ENCODE measurements at places on chromosomes 3 and 15.

- no peak for DNase-seq
These were observed 22.4 kb downstream of the FOXB1 start for GRCh38 chr15:60026555-60026954.

- DNase-seq = no peak
These were observed 72.6 kb downstream of the MYO1E start for GRCh38 chr15:59299929-59300617.

- no peak for DNase-seq
These were observed 42.1 kb upstream of the HES1 start for GRCh38 chr3:194093842-194094241.

- DNase-seq = peak; percentile 85
These were observed 133.7 kb downstream of the CHCHD6 start for GRCh38 chr3:126837773-126838172.

- peak; percentile 68 for DNase-seq
These were observed 195.0 kb downstream of the ZNF621 start for GRCh38 chr3:40719660-40720287.

- peak; percentile 67 for DNase-seq
These were observed 386.7 kb downstream of the RSL24D1 start for GRCh38 chr15:54810031-54810430.

GRCh38 chr3:365268-365667 is 168.7 kb downstream of the CHL1 start:
- no peak for DNase-seq

DNA sequence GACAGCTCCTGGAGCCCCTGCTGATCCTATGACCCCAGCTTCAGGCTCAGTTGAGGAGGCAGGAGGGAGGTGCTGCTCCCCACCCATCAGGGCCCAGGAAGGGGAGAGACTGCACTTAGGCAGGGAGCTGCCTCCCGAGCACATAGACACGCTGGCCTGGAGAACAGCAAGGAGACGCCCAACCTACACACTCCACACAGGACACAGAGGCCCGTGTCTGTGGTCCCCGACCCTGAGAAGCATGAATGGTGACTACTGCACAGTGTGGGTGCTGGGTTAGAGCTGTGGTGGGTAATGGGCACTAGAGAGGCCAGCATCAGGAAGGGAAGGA is 1.1 kb upstream of the HHATL start:
- DNase-seq = no peak

DNA sequence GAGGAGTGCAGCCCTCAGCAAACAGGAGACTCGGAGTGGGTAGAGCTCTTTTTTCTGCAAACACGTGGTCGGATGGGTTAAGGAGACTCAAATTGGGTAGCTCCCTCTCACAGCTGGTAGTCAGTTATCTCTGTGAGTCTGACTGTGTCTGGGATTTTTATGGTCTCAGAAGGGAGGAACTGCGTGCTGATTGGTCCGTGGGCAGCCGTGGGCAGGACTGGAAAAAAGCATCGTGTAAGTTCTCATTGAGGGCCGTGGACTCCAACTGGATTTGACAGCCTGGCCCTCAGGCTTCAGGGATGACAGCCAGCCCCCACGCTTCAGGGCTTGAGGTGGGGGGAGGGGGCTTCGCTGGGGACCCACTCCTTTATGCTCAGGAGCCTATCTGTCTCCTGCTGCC is 463.9 kb downstream of the EPHA3 start:
- DNase-seq = no peak

DNA sequence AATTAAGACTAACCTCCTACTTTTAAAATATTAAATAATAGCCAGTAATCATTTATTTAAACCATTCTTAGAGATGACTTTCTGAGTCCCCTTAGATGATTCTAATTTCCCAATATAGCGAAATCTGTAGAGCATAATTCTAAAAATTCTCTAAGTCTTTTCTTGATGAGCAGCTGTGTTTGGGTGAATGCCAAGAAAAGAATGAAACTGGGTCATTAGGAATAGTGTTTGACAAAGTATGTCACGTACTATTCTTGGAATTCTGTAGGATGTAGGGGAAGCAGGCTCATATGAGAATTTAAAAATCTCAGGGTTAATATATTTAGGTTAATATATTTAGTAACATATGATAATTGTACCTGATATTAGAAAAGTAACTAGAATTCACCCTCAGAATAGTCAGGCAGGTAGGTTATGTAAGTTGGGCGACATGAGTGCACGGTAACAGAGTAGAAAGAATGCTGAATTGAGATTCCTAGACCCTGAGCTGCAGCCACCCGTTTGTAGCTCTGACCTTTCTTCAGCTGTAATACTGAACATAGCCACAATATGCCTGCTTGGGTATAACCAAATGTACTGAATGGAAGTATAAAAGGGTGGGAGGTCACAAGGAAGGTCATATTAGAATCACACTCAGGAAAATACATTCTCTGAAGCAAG is 524.3 kb downstream of the UNC13C start:
- DNase-seq = peak; percentile 58

DNA sequence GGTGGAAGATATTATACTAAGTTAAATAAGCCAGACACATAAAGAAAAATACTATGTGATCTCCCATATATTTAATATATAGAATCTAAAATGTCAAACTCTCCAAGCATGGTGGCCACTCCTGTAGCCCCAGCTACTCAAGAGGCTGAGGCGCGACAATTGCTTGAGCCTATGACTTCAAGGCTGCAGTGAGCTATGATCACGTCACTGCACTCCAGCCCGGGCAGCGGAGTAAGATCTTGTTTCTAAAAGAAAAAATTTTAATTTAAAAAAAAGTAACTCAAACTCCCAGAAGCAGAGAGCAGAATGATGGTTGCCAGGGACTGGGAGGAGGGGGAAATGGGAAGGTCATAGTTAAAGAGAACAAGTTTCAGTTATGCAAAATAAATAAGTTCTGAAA is 13.3 kb downstream of the RAB27A start:
- no peak for DNase-seq

- DNase-seq = peak; percentile 44
These were observed 1.5 kb downstream of the FAH start for GRCh38 chr15:80154336-80154735.

DNA sequence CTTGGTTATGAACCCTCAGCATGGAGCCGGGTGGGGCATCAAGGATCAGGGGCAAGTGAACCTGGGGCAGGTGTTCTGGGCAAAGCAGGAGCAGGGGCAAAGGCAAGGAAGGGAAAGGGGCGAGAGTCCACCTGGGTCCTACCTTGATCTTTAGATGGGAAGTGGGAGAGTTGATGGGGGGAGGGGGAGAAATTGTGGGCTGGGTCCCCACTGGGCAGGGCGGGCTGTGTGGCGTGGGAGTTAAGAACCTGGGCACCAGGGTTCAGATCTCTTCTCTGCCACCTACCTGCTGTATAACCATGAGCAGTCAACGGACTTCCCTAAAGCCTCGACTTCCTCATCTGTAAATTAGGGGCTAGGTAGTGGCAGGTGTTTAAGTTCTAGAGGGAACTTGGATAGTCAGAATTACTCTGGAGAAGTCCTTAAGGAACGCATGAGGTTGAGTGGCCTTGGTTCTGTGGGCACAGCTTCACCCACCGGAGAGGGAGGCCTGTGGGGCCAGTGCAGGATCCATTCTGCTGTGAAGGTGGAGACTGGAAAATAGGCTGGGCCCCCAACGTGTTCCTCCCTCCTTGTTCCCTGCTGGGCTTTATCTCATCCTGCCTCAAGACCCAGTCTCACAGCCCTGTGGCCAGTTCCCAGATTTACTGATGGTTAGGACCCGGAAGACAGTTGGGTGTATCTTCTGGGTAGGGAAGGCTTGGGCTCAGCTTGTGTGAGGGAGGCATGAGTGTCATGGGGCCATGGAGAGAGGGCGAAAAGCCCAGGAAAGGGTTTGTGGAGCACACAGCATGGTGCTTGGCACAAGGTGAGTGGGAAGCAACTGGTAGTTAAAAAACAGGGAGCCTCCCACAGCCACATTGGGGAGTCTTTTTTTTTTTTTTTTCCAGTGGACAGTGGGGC is 90.6 kb downstream of the EEFSEC start:
- no peak for DNase-seq

DNA sequence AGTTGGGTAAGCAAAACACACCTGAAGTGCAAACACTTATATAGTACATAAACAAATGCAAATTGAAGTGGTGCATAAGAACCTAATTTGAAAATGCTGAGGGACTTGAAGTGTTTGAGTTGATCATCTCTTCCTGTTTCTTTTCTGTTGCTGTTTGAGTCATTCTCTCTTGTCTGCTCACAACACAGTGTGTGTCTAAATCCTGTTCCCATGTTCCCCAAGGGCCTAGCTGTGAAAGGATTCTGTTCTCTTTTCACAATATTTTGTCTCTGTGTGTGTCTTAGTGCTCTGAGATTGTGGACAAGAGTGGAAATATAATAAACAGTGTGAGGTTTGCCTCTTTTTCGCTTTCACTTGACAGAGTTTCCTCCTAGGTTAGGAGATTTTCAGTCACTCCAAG is 6.1 kb downstream of the CD96 start:
- no peak for DNase-seq

DNA sequence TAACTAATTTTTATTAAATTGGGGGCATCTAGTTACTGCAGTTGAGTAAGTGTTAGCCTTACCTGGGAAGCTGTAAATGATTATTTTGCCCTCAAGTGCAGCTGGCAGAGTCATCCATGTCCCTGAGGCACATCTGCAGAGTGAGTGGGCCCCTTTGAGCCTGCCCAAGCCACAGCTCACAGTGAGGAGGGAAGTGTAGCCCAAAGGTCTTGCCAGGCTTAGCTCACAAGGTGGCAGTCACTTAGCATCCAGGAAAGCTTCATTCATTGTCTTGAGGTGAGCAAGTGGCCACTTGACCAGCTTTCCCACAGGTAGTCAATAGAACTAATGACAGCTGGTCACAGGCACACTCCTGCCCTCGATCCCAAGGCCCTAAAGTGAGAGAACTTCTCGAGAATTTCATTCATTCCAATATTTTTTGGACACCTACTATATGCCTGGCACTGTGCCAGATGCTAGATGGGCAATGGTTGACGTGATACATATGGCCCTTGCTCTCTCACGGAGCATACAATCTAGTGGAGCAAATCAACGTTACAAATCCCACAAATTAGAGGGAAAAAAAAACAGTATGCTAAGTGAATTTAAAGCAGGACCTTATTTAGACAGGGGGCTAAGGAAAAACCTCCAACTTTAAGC is 163.3 kb upstream of the IL12A start:
- DNase-seq = no peak

DNA sequence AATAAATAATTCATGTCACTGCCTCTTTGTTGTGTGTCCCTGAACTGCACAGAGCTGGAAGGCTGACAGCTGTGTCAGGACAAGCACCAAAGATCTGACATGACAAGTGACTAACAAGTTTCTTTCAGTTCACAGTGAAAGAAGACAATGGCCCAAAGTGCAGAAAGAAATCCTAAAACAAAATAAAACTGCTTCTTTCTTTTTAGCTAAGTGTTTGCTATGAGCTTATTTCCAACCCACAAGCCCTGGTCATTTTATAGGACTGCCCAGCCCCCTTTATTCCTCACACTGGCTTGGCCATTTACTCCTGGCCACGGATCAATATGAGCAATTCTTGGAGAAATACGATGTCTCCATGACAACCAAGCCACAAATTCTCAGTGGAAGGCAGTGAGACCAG is 238.5 kb downstream of the WDR72 start:
- DNase-seq = peak; percentile 0

GRCh38 chr15:88624156-88624970 is 3.2 kb downstream of the AEN start:
- no peak for DNase-seq

DNA sequence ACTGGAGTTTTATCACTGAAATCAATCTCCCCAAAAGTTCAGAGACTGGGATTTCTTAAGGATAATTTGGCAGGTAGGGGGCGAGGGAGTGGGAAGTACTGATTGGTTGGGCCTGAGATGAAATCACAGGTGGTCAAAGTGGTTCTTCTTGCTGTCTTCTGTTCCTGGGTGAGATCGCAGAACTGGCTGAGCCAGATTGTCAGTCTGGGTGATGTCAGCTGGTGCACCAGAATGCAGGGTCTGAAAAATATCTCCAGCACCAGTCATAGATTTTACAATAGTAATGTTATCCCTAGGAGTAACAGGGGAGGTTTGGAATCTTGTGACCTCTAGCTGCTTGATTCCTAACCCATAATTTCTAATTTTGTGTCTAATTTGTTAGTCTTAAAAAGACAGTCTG is 86.7 kb upstream of the SLC25A36 start:
- DNase-seq = no peak

GRCh38 chr3:34077417-34078195 is 279.2 kb downstream of the PDCD6IP start:
- peak; percentile 87 for DNase-seq

DNA sequence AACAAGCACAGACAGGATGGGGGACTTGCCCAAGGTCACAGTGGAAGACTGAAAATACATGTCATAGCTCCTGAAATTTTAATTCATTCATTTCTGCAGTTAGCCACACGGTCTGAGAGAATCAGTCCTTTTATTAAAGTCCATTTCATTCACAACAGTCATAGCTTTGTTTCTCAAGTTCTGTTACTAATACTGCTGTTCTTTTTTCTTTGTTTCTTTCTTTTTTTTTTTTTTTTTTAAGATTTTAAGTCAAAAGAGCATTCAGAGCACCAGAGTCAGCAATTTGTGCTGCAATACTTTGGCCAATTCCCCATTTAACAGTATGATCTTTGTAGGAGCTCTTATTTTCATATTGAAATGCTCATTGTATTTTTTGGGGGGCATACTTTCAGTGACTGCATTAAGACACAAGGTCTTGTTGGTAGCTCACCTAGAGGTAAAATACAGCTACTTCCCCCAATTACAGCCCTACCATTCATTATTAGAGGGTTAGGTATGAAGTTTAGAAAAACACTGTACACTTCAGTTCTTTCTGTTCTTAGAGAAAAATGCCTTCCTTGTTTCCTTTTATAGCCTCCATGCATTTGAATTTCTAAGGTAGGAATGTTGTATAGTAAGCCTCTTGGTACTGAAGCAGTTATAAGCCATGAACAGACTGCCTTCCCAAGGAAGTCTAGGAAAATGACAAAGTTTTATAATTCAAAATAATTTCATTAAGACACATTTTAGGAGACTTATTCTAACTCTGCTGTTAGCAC is 9.6 kb downstream of the GALK2 start:
- DNase-seq = no peak

DNA sequence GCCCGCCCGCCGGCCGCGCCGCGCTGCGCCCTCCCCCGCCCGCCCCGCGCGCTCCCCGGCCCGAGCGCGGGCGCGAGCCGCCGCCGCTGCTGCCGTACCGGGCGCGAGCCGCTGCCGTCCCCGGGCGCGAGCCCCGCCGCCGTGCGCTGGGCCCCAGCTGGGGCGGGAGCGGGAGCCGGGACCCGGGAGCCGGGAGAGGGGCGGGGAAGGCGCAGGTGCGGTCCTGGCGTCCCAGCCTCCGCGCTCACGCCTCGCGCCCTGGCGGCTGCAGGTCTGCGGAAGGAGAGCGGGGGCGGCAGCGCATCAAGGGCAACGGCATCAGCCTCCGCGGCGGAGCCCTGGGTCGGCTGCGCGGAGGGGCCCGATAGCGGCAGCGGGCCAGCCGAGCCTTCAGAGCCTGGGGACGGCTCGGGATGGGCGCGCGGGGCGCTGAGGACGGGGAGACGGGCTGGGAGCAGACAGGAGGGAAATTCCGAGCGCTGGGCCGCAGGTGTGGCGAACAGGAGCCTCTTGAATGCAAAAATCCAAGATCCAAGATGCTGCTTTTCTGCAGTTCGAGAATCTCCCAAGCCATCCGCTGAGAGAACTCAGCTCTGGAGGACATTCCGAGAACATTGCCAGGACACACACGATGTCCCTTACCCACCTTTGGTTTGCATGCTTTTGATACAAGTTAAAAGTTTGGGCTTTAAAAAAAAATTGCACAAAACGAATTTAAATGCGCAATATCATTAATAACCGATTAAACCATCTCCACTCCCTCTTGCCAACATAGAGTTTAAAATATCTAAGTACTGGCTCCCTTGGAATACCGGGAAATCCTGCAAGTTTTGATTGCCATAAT is 251.1 kb downstream of the TJP1 start:
- peak; percentile 63 for DNase-seq
